Mononuclear cell (primary cell): ENCODE measurements at places on chromosomes 1 and 21. TPM values are rescaled to one million over a fixed set of nuclear protein-coding genes. Genes with fewer than 3 reads are reported as not detected.

The ST6GALNAC5 gene
- total RNA-seq = not detected

The HUNK gene
- 0.10 TPM for total RNA-seq

The MTARC1 gene
- total RNA-seq = 9.7 TPM

The FGR gene
- total RNA-seq = 123 TPM

The EDARADD gene
- 1.8 TPM for total RNA-seq

The WNT3A gene
- total RNA-seq = not detected

The LMOD1 gene
- total RNA-seq = not detected

The AMIGO1 gene
- total RNA-seq = 9.2 TPM

The CCDC27 gene
- total RNA-seq = not detected

The SPATA1 gene
- total RNA-seq = 0.73 TPM

The CRNN gene
- total RNA-seq = not detected

The HAO2 gene
- not detected for total RNA-seq

The ATP6V1G3 gene
- not detected for total RNA-seq

The GLMP gene
- 16.5 TPM for total RNA-seq

The ENO1 gene
- 370 TPM for total RNA-seq

The SHISAL2A gene
- total RNA-seq = 13.1 TPM

The NCAM2 gene
- total RNA-seq = 0.10 TPM

The ADGRL2 gene
- not detected for total RNA-seq

The NPPB gene
- not detected for total RNA-seq

The RPE65 gene
- total RNA-seq = 0.10 TPM

The UTS2 gene
- total RNA-seq = 1.4 TPM

The OLFM3 gene
- 0.10 TPM for total RNA-seq

The GBP5 gene
- 62.4 TPM for total RNA-seq

The SLAMF8 gene
- 0.84 TPM for total RNA-seq

The PKN2 gene
- 74.3 TPM for total RNA-seq

The HSD17B7 gene
- total RNA-seq = 6.7 TPM

The RNF186 gene
- total RNA-seq = not detected

The C8B gene
- total RNA-seq = not detected

The SLC25A34 gene
- 1.0 TPM for total RNA-seq

The DNAH14 gene
- 2.7 TPM for total RNA-seq

The KRTAP13-2 gene
- not detected for total RNA-seq

The IVL gene
- not detected for total RNA-seq

The KRTCAP2 gene
- total RNA-seq = 62.0 TPM

The KRTAP11-1 gene
- total RNA-seq = not detected

The NR1I3 gene
- total RNA-seq = 0.31 TPM

The MEGF6 gene
- total RNA-seq = 16.2 TPM

The TNFRSF1B gene
- 210 TPM for total RNA-seq

The CLCA2 gene
- not detected for total RNA-seq

The USH2A gene
- not detected for total RNA-seq

The TAS1R1 gene
- 0.10 TPM for total RNA-seq

The TOMM40L gene
- 10.0 TPM for total RNA-seq

The F13B gene
- not detected for total RNA-seq

The LYPD8 gene
- total RNA-seq = not detected

The S100A1 gene
- total RNA-seq = not detected

The CASZ1 gene
- total RNA-seq = 18.8 TPM

The CA6 gene
- total RNA-seq = 0.63 TPM

The PADI2 gene
- total RNA-seq = 9.1 TPM

The IGSF5 gene
- total RNA-seq = not detected

The ANGPTL3 gene
- total RNA-seq = not detected

The UBE2U gene
- not detected for total RNA-seq

The MATN1 gene
- total RNA-seq = 1.6 TPM

The CD52 gene
- 428 TPM for total RNA-seq

The DCST2 gene
- 0.10 TPM for total RNA-seq

The TNFRSF8 gene
- total RNA-seq = 0.73 TPM

The OTUD7B gene
- total RNA-seq = 1.5 TPM

The IGSF21 gene
- not detected for total RNA-seq

The KRTAP19-1 gene
- total RNA-seq = not detected

The SLC25A24 gene
- total RNA-seq = 20.0 TPM
